ENCODE measurements at places on chromosomes 12 and 14.

DNA sequence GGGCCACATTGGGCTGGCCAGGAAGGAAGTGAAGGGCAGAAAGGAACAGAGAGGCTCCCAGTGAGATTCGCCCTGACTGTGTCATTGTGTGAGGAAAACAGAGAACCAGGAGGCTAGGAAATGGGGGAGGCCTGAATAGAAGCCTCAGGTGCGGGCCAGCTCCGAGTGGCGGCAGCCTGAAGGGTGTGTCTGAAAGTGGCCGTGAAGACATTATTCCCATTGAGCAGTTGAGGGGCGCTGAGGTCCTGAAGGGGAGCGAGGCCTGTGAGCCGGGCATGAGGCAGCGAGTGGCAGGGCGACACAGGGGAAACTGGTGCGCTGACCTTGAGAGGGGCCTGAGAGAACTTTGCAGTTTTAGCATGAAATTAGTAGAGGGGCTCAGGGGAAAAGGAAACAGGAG, 6.9 kb downstream of the CLBA1 start:
- no peak for DNase-seq
- H3K4me1 ChIP-seq, result peaks cover under 1% of the 10 kb centered on the region
- no peak overlapping the region for H3K27ac ChIP-seq
- H3K27me3 ChIP-seq, result no peaks in the 10 kb centered on the region
- peak overlapping the region; percentile 72 for H3K4me3 ChIP-seq

GRCh38 chr14:102883089-102883541, 39.3 kb upstream of the AMN start:
- no peak for DNase-seq
- H3K27me3 ChIP-seq, result no peaks in the 10 kb centered on the region
- H3K4me1 ChIP-seq, result no peaks in the 10 kb centered on the region
- no peak overlapping the region for H3K4me3 ChIP-seq
- H3K27ac ChIP-seq, result no peak overlapping the region
- H3K36me3 ChIP-seq, result no peaks in the 10 kb centered on the region

- H3K27me3 ChIP-seq, result no peaks in the 10 kb centered on the region
- H3K36me3 ChIP-seq, result no peaks in the 10 kb centered on the region
- no peaks in the 10 kb centered on the region for H3K4me1 ChIP-seq
- no peak overlapping the region for H3K4me3 ChIP-seq
- H3K27ac ChIP-seq, result no peak overlapping the region
Observed at GRCh38 chr14:99720941-99721791, 37.1 kb downstream of the CYP46A1 start.

- H3K4me3 ChIP-seq, result no peak overlapping the region
- H3K27me3 ChIP-seq, result no peaks in the 10 kb centered on the region
- no peak overlapping the region for H3K27ac ChIP-seq
- no peaks in the 10 kb centered on the region for H3K4me1 ChIP-seq
- peaks cover 8% of the 10 kb centered on the region for H3K36me3 ChIP-seq
- DNase-seq, result no peak
Observed at GRCh38 chr14:46384611-46385010, 267.0 kb downstream of the RPL10L start.

- H3K27ac ChIP-seq, result no peak overlapping the region
- no peak for DNase-seq
- H3K4me3 ChIP-seq, result no peak overlapping the region
- peaks cover 31% of the 10 kb centered on the region for H3K36me3 ChIP-seq
- peaks cover 8% of the 10 kb centered on the region for H3K4me1 ChIP-seq
- no peaks in the 10 kb centered on the region for H3K27me3 ChIP-seq
Observed at GRCh38 chr14:35853225-35853624, 27.1 kb downstream of the BRMS1L start.

DNA sequence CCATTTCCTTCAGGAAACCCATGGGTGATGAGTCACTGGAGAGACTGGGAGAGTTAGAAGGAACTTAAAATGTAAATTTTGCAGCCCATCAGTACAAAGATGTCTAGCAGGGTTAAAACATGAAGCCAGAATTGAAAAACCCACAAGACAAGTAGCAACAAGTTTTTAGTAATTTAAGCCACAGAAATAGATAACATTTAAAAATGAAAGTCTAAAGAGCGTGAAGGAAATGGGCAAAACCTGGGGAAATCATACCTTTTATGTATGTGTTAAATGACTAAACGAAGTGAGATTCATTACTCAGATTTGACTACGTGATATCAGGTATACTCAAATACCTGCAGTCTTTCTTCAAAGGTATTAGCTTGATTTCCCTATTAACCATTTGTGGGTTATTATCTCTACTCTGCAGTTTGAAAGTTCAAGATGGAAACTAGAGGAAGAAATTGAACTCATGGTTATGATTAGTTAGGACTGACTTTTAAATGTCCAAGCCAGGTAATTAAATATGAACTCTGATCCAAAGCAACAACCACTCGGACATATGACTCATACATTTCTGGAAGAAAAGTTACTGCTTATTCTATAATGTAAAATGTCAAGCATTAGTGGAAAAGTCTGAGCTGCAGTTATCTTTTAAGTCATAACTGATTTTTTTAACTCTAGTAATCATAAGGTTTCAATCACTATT, 84.1 kb downstream of the ITPR2 start:
- no peaks in the 10 kb centered on the region for H3K27me3 ChIP-seq
- H3K4me3 ChIP-seq, result no peak overlapping the region
- H3K27ac ChIP-seq, result no peak overlapping the region
- DNase-seq, result no peak
- H3K36me3 ChIP-seq, result peaks cover 11% of the 10 kb centered on the region

DNA sequence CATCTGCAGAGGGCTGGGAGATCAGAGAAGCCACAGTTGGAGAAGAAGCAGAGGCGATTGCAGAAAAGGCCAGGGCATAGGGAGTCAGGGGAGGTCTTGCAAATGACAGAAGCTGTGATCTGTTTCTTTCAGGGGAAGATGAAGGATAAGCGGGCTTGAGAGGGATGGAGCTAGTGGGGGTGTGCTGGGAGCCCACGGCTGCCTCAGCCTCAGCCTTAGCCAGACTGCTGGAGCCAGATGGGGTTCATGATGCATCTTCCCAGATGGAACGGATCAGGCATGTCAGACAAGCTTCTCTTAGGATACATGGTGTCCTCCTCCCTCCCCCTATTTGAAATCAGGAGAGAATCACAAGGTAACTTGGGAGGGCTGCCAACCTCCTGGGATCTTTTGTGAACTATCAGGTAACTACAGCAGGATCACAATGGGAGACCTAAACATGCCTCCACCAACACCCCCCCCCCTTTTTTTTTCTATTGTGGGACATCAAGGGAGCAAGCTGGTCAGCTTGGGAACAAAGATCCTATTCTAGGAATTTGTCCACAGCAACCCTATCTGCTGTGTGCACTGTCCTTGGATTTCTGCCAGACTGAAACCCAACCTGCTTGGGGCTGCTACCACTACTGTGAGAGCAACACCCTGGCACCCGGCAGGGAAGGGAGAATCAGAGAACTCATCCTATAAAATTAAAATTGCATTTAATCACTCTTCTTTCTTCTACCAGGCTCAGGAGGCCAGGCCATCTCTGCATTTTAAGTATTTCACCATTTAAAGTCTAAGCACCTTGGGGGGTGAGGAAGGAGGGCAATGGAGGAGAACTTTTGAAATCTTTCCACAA, 10.7 kb upstream of the ATP2A2 start:
- no peak overlapping the region for H3K4me3 ChIP-seq
- DNase-seq, result no peak
- H3K27me3 ChIP-seq, result no peaks in the 10 kb centered on the region
- H3K36me3 ChIP-seq, result no peaks in the 10 kb centered on the region
- H3K27ac ChIP-seq, result peak overlapping the region; percentile 52

DNA sequence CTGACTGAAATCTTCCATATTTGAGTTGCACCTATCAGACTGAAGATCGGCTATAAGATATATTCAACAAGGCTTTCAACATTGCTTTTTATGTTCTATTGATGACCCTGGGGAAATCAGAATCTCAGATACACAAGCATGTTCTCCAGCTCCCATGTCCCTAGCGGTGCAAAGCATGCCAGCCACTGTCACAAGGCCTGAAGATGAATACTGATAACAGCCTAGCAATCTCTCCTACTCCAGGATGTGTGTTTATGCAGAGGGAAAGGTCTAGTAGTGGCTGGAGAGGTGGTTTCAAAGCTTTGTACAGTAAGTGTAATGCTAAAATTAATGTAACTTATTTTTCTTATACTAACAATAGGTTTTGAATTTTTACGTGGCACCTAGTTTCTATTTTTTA, 64.6 kb downstream of the SOX5 start:
- no peak for DNase-seq
- no peaks in the 10 kb centered on the region for H3K27me3 ChIP-seq
- no peak overlapping the region for H3K27ac ChIP-seq
- H3K36me3 ChIP-seq, result peaks cover 2% of the 10 kb centered on the region

DNA sequence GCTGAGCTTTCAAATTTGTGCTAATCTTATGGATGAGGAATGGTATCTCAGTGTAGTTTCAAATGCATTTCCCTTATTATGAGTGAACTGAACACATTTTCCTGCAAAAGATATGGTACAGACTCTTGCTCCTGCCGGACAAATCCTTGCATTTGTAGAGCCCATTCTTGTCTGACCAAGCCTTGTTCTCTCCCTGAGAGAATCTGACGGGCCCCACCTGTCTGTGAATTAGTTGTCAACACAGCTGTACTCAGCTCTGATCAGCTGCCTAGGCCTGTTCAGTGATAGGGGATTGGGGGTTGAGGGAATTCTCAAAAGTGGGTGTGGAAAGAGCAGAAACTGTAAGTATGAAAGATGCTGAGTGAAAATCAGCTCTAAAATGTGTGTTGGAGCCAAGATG, 42.8 kb upstream of the SCN8A start:
- H3K36me3 ChIP-seq, result no peaks in the 10 kb centered on the region
- no peak overlapping the region for H3K4me3 ChIP-seq
- no peak for DNase-seq
- H3K4me1 ChIP-seq, result peaks cover 3% of the 10 kb centered on the region

DNA sequence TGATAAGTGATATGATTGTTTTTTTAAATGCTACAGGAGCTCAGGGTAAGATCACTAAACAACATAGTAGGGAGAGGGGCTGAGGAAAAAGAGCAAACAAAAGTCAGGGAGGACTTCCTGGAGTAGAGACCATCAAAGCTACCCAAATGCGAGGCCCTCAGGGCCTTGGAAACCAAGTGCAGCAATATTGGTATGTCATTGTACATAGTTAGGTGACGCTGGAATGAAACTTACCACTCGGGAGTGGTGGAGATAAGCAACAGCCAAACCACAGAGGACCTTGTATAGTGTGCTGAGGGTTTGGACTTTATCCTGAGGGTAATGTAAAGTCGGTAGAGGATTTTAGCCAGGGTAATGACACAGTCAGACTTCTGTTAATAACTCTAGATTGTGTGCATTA, 13.8 kb downstream of the KITLG start:
- peaks cover 12% of the 10 kb centered on the region for H3K4me1 ChIP-seq
- no peak for DNase-seq
- H3K27me3 ChIP-seq, result no peaks in the 10 kb centered on the region
- H3K4me3 ChIP-seq, result no peak overlapping the region

- no peak overlapping the region for H3K4me3 ChIP-seq
- no peaks in the 10 kb centered on the region for H3K36me3 ChIP-seq
- no peak overlapping the region for H3K27ac ChIP-seq
- no peaks in the 10 kb centered on the region for H3K4me1 ChIP-seq
- no peaks in the 10 kb centered on the region for H3K27me3 ChIP-seq
Observed at GRCh38 chr14:87940382-87940781, 52.6 kb downstream of the GALC start.

GRCh38 chr12:132199101-132199500, 54.8 kb downstream of the NOC4L start:
- no peak overlapping the region for H3K4me3 ChIP-seq
- no peaks in the 10 kb centered on the region for H3K36me3 ChIP-seq
- H3K27ac ChIP-seq, result no peak overlapping the region
- DNase-seq, result no peak

DNA sequence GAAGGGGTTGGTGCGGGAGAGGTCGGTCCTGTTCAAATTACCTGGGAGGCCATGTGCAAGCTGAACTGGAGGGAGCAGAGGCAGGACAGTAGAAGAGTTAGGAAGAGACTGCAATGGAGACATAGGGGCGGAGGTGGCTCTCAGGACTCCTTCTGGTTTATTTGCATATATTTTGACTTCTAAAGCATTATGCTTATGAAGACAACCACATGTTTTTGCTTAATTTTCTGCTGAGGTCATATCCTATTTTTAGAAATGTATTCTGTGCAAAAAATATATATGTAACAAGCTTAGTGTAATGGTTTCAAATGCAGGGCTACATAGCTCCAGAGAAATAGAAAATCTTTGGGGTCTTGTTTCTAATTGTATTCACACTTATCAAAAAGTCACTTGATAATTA, 137.0 kb upstream of the MDM1 start:
- no peak overlapping the region for H3K27ac ChIP-seq
- no peaks in the 10 kb centered on the region for H3K36me3 ChIP-seq
- no peak for DNase-seq
- H3K4me3 ChIP-seq, result no peak overlapping the region
- H3K4me1 ChIP-seq, result peaks cover 4% of the 10 kb centered on the region
- no peaks in the 10 kb centered on the region for H3K27me3 ChIP-seq

DNA sequence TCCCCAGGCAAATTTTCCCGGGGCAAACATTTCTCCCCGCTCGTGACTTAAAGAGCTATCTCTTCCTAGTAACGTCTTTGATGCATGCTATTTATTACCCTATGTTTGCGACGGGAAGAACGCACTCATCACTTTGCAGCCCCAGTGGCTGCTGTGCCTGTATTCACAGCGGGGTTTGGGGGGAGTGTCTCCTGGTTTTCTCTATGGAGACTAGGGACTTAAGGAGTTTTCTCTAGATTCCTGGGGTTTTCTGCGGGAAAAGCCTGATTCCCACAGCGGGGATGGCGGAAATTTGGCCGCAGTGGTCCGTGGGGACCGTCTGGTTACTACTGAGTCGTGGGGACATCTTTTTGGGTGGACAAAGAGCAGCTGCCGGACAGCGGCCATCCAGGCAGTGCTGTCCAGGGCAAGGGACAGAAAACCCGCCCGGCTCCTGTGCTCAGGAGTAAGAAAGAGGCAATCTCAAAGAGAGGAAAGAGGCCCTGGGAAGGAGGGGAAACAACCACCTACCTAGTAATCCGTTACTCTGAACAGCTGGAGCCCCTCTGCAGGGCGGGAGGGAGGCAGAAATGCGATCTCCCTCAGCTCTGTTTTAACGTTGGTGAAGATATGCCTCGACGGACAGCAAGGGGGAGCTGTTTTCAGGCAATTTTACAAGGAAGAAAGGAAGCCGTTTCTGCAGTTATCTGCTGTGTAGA, 771 bp upstream of the AVPR1A start:
- H3K4me3 ChIP-seq, result peak overlapping the region; percentile 82
- peaks cover 70% of the 10 kb centered on the region for H3K27me3 ChIP-seq
- peaks cover 6% of the 10 kb centered on the region for H3K36me3 ChIP-seq
- no peak overlapping the region for H3K27ac ChIP-seq
- H3K4me1 ChIP-seq, result peaks cover 17% of the 10 kb centered on the region

GRCh38 chr14:66782853-66783252, 274.9 kb downstream of the GPHN start:
- H3K27ac ChIP-seq, result no peak overlapping the region
- H3K36me3 ChIP-seq, result peaks cover 10% of the 10 kb centered on the region
- H3K4me1 ChIP-seq, result no peaks in the 10 kb centered on the region
- no peaks in the 10 kb centered on the region for H3K27me3 ChIP-seq

DNA sequence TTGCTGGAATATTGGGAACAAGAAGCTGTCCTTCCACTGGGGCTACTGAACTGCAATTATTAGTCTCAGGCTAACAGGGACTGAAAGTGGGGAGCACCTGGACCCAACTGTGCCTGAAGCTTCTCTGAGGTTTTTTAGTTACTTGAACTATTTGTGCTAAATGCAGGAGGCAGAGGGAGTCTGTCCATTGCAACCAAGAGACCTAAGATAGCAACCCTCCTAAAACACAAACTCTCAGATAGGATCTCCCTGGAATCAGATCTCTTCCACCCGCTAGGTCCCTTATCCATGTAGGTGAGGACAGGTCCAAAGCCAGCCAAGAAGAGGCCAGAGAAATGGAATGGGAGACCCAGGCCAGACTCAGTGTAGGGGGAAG, 58.1 kb downstream of the NCOR2 start:
- peak overlapping the region; percentile 35 for H3K4me3 ChIP-seq
- no peak for DNase-seq
- H3K27ac ChIP-seq, result peak overlapping the region; percentile 75
- H3K4me1 ChIP-seq, result peaks cover 77% of the 10 kb centered on the region
- H3K36me3 ChIP-seq, result no peaks in the 10 kb centered on the region

All from neural crest cell (in vitro differentiated cells).